Esophagus squamous epithelium (tissue), 5 donors: ENCODE measurements at places on chromosomes 7 and 10.

- DNase-seq = no peak
These were observed 117.6 kb upstream of the DNAJB12 start for GRCh38 chr10:72472306-72472705.

DNA sequence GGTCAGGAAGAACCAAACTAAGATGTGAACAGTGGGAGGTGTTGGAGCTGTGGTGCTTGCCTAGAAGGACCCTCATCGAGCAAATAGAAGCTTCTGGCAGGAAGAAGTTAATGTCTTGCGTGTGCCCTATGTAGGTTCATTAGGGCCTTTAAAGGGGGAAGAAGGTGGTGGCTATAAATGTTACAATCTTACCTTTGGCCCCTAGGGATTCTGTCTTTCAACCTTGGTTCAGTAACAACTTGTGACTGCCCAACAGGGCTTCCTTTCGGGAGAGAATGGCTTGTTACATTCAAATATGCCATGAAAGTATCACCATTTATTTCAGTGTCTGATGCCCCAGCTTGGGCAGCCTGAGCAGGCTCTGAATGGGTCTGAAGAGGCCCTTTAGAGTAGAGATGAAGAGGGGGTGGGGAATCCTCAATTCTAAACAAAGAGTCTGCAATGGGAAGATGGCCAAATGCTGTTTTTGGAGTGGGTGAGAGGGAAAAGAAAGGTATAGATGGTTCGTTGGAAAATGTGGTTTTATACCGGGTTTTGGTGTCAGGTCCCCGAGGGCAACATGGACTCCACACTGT, 108.0 kb downstream of the TCF7L2 start:
- no peak for DNase-seq

DNA sequence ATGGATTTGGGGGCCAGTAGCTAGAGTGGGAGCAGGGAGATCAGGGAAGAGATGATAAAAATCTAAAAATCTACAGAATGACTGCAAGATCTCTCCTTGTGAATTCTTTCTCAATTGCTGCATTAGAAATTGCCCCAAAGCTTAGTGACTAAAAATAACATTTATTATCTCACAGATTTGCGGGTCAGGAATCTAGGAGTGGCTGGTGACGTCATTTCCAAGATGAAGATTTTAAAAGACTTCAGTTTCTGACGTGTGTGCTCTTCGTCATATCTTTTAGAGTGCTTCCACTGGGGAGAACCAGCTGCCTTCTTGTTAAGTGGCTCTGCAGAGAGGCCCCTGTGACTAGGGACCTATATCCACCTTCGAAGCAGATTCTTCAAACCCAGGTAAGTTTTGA, 112.6 kb downstream of the DGKI start:
- DNase-seq = no peak

DNA sequence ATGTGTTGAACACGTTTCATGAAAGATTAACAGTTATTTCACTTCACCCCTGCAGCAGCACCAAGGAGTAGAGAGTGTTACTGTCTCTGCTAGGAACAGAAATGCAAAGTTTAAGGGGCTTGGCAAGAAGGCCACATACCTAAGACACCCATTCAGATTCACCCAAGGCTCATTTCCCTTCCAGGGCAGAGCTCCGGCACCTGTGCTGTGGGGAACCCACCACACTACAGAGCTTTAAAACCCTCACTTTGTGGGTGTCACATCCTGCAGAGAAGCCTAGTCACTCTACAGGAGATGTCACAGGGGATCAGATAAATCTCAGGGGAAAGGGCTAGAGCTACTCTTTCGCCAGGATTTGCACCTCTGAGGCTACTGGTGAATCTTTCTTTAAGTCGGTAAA, 176.1 kb upstream of the KLF6 start:
- DNase-seq = no peak

DNA sequence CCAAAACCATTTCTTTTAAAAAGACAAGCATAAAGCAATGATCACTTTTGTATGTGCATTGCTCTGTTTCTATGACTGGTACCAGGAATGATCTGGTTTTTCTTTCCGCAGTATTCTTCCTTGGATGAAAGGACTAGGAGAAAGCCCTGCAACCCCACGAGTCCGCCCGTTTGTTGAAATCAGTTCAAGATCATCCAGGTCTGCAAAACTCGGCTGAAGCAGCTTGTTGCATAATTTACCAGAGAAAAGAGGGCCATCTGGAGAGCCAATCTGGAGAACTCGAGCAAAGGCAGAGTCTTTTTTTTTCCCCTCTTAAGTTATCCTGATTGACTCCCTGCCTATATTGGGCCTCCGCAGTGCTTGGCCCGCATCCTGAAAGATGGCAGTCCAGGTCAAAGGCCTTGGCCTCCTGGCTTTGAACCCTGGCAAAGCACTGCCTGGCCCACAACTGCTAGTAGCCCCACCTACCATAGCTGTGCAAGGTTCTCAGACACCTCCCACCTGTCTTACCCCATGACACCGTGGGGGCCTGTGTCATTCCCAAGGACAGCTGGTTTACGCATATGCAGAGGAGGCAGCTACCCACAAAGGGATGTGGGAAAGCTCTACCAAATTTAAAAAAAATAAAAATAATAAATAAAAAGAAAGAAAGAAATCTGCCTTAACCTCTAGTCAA, 572.2 kb downstream of the INHBA start:
- DNase-seq = no peak
